ENCODE measurements at places on chromosomes 13 and 19.

DNA sequence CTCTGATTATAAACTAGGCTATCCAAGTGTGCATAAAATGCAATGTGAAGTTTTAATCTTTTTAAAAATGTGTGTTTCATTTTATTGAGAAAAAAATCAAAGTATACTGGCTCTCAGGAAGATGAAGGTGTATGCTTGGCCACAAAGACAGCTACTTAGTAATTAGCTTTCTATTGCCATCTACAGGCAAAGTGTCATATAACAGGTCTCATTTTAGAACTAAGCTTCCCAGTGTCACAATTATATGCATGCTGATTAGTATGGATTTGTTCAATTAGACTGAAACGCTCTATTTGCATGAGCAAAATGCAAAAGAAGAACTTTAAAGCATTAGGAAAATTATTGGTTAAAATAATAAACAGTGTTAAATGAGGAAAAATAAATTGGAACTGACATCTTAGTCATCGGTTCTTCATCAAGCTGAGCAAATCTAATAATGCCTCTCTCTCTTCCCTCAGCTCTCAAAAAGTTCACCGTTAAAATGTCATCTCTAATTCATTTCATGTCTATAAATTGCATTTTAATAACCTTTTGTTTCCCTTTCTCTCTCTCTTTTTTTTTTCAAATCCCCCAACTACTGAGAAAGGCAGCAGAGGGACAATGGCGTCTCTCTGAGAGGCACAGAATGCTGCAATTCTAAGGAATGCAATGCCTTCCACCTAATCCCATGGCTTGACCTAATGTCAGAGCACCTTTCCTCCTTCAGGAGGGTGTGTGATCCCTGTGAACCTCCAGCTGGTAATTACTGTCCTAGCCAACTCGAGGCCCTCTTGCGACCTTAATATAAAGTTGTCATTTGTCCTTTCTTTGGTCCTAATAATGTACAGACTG is 313.1 kb upstream of the MAB21L1 start:
- no peak for DNase-seq

DNA sequence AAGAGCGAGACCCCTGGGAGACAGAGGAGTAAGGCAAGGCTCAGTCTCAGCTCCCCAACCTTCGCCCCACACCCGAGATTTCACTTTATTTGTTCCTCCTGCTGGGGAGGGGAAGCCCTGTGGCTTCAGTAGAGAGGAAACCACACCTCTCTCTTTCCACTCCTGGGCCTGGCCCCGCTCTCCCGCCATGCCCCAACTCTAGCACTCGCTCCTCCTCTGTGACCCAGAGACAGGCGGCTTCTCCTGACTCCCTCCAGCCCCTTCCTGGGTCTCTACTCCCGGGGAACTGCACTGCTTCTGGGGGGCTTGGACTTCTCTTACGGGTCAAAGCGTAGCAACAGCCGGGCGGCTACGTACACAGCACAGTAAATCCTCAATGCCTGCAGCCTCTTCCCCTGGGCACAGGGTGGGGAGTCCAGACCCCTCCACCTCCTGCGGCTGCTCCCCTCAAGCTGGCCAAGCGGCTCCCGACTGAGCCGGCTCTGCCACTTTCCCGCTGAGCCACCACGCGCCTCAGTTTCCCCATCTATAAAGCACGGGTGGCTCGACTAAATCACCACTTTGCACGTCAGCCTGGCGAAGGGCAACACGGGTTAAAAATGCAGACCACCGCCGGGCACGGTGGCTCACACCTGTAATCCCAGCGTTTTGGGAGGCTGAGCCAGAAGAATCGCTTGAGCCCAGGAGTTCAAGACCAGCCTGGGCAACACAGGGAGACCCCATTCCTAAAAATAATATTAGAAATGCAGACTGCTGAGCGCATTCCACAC is 1.4 kb downstream of the RNF126 start:
- no peak for DNase-seq

- DNase-seq = no peak
These were observed 115.1 kb downstream of the KCNRG start for GRCh38 chr13:50130123-50130946.

GRCh38 chr19:14495672-14496028 is 277 bp downstream of the GIPC1 start:
- DNase-seq = no peak

- no peak for DNase-seq
These were observed 31.8 kb upstream of the SEMA6B start for GRCh38 chr19:4591320-4591719.

DNA sequence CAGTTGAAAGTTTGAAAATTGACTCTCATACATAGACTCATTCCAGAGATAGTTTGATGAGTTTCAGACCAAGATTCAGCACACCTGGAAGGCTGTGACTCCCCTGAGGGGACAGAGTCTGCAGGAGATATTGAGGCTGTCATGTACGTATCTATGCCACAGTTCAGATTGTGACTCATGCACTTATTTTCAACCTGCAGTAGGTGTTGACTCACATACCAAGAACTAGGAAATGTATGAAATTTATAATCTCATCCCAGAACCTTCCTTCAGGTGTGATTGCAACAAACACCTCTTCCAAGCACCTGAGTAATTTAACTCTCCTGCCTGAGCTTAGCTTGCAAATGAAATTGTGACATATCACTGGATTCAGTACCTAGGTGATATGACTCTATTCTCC is 64.4 kb upstream of the ZNF43 start:
- DNase-seq = no peak
